ENCODE measurements at places on chromosomes 3 and 15.

DNA sequence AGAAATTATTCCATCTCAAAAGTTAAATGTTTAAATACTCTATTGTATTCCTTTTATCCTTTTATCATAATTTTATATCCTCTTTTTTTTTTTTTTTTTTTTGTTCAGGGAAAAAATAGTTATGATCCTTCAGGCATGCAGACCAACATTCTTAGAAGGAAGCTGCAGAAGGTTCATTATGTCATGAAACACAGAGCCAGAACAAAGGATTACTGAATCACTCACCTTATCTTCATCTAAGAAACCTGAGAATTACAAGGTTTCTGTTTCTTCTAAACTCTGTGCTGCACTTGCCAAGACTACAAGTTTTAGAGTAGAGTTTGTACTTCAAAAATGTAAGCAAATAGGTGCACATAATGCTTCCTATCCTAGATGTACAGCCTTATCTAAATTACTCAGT is 3.3 kb downstream of the PLCH1 start:
- no peak for DNase-seq

DNA sequence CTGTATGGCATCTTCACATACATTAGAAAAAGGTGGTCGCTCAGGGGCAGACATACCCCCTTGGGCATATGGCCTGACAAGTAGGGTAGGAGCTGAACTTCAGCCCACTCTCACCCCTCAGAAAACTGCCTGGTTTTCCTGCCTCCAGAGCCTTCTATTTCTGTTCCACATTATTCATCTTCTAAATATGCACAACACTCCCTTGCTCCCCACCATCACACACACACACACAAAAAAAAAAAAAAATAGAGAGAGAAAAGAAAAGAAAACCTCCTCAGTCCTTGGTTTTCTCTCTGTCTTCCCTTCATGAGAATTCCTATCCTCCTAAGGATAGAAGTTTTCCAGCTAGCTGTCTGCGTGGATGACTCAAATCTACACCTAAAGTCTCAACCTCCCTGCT is 5.6 kb upstream of the ROPN1 start:
- no peak for DNase-seq

DNA sequence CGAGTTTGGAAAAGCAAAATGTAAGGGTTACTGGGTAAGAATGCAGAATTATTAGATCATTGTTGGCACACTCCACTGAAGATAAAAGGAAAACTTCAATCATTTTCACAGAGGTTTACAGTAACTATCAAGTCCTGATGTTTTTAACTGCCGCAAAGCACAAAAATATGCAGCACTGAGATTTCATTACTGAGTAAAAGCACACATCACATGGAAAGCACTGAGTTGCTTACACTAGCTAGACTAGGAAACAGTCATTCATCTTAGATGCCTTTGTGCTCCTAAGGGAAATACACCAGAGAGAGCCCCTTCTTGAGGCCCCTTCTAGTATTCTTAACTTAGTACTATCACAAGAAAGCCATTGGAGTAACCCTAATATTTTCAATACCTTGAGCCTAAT is 11.8 kb upstream of the P2RY1 start:
- DNase-seq: no peak

GRCh38 chr15:88202231-88202630 is 54.3 kb downstream of the NTRK3 start:
- DNase-seq: no peak

DNA sequence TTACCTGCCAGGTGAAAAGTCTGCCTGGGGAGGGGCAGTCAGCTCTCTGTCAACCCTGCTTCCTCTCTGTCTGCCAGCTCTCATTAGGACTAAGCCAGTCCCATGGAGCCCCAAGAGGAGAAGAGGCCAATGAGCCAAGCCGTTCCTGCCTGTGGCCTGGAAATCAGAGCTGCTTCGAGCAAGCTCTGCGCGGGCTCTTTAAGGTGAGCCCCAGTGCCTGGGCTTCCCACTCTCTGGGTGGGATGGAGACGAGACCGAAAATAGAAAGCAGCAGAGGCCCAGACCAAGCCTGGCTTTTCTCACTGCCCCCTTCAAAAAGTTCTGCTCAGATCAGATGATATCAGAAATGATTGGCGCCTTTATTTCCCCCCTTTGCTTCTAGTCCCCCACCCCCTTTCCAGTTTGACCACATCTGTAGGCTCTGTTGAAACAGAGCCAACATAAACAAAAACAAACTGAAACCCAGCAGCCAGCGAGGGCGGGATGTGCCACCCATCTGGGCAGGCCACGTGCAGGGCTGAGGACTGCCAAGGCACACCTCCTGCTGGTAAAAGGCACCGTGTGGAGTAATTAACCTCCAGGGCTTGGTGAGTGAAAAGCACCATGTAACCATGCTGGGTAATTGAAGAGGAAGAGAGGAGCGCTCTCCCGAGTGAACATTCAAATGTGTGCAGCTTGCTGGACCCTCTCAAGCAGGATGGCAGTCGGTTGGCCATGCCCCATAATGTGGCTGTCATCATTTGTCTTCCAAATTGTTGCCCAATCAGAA is 471.0 kb upstream of the PROK2 start:
- no peak for DNase-seq

DNA sequence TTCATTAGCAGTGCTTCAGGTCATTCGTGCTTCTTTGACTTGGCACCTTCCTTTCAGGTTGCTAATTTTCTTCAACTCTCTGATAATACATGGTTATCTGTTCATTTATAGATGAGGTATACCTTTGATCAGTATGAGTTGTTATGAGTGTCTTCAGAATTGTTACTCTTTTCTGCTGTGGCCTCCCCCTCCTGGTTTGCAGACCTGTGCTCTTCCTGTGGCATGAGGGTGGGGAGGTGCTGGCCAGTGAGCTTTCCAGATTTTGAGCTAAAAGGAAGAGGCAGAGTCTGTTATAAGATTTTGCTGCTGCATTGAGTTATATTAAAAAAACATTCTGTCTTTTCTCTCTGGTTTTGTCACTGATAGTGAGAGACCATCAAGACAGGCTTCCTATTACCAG is 30.8 kb upstream of the GOLGA6L9 start:
- DNase-seq: no peak

- no peak for DNase-seq
These were observed 228.6 kb upstream of the IL12A start for GRCh38 chr3:159760046-159760445.

DNA sequence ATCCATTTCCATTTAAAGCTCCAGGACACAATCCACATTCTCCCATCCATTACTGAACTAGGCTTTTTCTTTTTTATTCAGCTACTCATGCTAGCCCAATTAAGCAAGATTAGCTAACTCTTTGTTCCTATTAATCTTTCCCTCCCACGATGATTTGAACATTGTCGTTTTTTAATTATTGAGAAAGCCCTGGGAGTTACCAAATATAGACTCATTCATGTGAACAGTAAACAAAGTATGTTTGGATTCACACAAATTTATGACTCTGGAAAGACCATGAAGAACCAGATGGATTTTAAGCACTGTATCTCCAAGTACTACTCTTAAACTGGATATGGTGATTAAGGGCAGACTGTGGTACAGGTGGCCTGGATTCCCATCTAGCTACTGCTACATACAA is 82.2 kb downstream of the STRIT1 start:
- DNase-seq: no peak

GRCh38 chr3:70890020-70890394 is 577.6 kb upstream of the MDFIC2 start:
- no peak for DNase-seq

- no peak for DNase-seq
These were observed 34.3 kb downstream of the PRR23E start for GRCh38 chr3:127226946-127227842.

- DNase-seq: no peak
These were observed 110.0 kb downstream of the AQP9 start for GRCh38 chr15:58247855-58248842.

- no peak for DNase-seq
These were observed 1505.7 kb upstream of the CADM2 start for GRCh38 chr3:83453056-83453455.

DNA sequence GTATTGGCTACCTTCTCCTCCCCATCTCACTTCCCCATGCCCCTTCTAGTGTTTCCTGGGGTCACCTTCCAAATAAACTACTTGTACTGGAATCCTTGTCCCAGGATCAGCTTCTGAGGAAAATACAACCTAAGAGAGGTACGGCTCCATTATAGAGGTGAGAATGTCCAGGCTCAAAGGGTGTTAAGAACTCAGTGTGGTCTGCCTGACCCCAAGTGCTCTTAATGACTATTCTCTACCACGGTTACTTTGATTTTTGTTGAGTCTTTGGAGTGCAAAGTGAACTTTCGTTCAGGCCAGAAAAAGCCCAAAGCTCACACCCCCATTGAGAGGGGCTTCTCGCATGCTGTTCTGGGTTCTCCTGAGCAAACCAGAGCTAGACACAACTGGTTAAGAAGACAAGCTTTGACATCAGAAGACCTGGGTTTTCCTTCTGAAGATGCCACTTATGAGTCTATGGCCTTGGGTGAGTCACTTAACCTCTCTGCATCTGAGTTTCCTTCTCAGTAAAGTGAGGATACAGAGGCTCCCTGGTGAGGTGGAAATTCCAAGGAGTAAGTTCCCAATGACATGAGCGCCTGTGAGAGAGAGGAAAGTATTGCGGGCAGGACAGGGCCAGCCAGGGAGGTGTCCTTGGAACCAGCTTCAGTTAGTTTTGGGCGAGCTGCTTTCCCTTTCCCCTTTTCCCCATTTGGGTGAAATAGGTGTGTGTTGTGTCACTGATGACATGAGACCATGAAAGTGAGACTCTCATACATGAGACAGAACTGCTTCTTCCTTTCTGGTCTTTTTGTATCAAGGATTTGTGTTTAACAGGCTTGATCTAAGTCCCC is 475.0 kb upstream of the PROK2 start:
- no peak for DNase-seq

DNA sequence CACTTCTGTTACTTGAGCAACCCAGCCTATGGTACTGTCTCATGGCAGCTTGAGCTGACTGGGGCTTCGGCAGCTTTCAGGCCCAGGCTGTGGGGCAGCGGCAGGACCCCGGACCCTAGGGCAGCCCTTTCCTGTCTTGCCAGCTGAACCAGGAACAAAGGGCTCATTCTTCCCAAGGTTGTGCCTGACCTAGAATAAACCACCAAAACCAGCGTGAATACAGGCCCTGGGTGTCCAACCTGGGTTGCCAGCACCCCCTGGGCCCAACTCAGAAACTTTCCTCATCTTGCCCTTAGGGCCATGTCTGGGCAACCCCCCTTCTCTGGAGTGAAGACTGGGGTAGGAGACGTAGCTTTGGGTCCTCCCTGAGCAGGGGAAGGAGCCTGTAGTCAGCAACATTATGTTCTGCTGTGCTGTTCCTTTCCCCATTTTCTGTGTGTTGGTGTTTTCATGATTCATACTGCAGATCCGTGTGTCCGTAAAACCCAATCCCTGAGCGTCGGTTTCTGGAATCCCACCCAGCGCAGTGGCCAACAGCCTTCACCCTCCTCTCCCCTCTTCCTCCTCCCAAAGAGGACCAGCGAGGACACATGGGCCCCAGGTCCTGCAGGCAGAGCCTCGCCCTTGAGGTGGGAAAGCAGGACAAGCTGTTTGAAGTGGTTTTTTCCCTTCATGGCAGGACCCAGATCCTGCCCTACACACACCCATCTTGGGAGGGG is 33.5 kb downstream of the TKT start:
- no peak for DNase-seq

DNA sequence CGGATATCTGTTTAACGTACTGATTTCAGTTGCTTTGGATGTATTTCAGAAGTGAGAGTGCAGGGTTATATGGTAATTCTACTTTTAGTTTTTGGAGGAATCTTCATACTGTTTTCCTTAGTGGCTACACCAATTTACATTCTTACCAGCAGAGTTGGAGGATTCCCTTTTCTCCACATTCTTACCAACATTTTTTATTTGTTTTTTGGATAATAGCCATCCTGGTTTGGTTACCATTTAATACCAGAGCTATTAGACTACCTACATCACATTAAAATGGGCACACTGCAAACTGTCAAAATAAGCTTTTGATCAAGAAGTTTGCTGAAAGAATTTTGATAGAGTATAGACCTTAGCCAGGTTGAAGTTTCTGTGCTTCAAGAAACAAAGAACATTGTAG is 217.2 kb upstream of the CFAP20DC start:
- DNase-seq: no peak

DNA sequence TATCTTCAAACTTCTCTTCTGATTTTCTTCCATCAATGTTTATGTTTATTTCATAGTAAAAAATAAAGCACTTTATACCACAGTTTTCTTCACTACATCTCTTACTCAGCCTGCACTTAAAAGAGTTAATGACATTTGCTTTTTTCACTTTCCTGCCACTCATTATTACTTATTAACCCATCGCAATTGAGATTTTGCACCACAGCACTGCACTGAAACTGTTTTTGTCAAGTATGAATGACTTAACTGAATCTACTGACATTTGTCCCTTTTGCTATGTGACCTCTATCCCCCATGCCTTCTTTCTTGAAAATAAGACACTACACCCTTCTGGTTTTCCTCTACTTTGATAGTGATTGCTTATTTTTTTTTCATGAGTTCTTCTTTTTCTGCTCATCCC is 739.7 kb upstream of the DPPA4 start:
- no peak for DNase-seq

DNA sequence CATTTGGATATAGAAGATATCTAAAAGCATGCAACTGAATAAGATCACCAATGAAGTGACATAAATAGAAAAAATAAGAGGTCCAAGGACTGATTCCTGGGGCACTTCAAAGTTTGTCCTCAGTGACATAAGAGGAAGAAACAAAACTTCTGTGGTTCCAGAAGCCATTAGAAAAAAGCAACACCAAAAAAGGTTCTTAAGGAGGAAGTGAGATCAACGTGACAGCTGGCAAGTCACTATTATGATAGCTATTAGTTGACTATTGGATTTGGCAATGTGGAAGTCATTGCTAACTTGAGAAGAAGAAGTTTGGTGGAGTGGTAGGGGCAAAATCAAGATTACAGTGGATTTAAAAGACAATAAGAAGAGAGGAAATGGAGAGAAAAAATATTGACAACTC is 1098.3 kb downstream of the NAALADL2 start:
- no peak for DNase-seq

DNA sequence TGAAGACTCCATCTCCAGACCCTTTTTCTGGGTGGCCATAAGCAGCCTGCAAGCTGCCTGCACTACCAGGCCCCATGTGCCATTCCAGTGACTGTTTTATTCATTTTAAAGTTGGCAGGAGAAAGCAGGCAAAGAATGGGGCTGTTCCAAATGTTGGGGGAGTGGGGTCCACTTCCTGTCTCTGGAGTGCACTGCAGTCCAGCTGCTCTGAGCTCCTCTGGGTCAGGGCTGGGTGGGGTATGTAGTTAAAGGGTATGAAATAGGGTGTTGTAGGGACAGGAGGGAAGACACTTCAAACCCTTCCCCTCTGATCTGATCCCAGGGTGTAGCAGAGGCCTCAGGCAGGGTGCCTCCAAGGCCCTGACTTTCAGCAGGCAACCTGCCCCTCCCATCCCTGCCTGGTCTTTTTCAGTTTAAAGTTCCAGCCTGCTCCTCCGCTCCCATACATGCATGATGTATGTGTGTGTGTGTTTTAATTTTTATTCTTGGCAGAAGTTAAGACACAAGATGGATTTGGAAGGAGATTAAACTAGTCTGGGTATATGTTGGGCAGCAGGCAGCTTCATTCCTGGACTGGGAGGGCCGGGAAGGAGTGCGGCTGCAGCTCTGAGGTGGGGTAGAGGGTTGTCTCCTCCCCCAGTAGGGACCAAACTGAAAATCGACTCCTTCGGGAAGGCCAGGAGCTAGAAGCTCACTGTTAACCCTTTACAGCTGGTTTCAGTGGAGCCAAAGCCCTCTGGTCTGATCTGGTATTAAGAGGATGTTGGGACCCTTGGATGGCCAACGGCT is 17.3 kb downstream of the BOC start:
- DNase-seq: no peak

- DNase-seq: no peak
These were observed 15.5 kb downstream of the NTRK3 start for GRCh38 chr15:88241060-88241459.
